ENCODE measurements at places on chromosomes 4 and X.
A peak's percentile ranks its signal among the peaks of the same experiment; 100 is the strongest.

GRCh38 chr4:41360921-41361793, 104.4 kb downstream of the UCHL1 start:
- DNase-seq, result peak; percentile 13

DNA sequence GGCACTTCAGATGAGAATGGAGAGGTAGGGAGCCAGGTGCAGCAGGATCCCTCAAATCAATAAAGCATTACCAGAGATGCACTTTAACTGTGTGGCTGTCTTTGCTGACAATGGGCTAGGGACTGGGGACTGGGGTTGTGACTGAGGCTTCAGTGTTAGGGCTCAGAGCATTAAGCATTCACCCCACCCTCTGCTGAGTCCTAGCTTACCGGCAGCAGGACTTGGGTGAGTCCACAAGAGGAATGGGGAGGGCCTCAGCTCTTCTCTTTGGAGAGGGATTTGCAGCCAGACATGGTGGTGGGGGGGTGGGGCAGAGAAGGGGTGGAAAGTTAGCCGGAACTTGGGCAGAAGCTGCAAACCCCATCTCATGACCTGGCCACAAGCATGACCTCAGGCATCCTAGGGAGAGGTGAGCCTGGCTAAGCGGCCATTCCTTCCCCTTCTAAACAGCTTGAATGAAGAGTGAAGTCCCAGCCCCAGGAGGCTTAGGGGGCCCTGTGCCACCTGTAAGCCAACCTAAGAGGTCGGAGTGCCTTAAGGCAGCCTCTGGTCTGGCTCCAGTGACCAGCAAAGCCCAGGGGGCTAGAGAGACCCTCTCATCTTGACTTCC, 78.4 kb downstream of the STARD8 start:
- no peak for DNase-seq

GRCh38 chrX:71256051-71256450, 2.1 kb upstream of the ZMYM3 start:
- no peak for DNase-seq

DNA sequence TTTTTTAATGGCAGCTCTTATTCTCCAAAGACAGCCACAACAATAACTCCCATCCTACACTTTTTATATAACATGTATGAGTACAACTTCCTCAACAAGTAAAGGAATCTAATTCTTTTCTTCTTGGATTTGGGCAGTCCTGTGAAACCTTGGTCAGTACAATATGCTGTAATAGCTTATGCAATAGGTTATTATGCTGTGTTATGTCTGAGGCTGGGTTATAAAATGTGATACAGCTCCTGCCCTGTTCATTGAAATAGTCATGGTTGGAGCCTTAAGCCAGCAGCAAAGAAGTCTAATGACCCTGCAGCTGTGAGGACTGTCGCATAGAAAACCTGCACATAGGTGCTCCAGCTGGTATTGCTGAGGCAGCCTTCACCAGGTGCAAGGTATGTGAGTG, 215.8 kb upstream of the RASGEF1B start:
- DNase-seq, result no peak

- no peak for DNase-seq
Measured at GRCh38 chrX:19343085-19343534, 617 bp upstream of the PDHA1 start.

DNA sequence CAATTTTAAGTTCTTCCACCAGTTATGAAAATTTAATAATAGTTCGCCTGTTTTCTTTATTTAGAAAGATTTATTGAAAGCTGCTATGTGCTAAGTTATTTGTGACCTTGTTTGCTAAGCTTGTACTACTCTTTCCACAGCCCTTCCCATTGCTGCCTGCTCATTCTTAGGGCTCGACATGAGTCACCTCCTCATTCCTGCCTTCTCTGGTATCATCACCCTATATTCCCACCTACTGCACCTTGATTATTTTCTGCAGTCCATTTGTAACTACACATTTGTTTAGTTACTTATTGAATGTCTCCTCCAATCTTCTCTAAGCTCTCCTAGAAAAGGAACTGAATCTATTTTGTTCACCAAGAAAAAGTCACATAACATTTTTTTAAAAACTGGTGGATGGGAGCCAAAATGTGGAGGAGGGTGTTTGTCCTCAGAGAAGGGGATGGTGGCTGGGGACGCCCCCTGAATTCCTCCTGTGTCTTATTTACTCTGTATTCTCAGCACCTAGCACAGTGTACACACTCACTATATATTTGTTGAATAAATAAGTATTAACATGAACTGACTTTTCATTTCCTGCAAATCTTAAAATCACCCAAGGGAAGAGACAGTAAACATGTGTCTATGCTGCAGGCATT, 3.7 kb upstream of the RAB9A start:
- peak; percentile 28 for DNase-seq

DNA sequence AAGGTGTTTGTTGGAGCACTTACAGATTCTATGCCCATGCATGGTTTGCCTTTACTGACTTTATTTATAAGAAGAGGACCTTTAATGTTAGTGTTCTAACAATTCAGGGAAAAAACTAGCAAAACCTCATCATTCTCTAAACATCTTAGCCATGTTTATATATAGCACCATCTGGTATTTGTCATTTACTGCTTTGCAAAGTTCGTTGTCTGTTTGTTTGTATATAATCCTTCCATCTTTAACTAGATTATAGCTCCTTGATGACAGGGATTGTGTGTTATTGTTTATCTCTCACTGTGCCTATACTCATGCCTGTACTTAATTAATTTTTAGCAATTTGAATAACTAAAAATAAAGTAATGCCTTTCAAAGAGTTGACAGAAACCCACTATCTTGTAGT, 170.6 kb upstream of the PACRGL start:
- DNase-seq, result no peak

DNA sequence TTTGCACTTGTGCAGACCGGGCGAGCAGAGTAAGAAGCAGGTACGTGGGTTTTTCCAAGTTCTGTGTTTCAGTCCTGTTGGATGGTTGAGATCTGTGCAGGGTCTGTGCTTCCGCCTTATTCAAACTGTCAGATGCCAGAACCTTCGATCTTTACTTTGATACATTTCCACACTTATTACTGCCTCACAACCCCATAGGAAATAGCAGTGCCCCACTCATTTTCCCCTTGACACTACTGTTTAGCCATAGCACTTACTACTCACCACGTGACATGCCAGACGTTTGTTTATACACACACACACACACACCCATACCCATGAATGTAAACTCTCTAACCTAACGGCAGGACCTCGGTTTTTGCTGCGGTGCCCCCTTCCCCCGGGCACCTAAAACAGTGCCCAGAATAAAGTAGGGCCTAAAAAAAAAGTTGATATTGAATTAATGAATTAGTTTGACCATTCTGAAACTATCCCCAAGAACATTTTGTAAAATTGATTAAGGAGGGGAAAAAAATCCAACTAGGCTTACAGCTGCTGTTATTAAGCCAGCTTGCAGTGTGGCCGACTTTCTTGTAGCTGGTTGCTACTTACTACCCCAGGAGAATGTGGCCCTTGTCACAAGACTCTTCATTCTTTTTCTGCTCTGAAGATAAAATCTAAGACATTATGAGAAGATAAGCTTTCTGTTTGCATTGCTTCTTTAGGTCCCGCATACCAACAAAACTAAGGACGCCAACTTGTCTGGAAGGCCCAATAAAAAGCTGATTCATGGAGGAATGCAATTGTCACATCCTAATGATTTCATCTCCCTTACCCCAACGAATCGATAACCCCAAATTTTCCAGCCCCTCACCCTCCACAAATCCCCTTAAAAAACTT, 704 bp upstream of the SEPSECS start:
- peak; percentile 30 for DNase-seq

DNA sequence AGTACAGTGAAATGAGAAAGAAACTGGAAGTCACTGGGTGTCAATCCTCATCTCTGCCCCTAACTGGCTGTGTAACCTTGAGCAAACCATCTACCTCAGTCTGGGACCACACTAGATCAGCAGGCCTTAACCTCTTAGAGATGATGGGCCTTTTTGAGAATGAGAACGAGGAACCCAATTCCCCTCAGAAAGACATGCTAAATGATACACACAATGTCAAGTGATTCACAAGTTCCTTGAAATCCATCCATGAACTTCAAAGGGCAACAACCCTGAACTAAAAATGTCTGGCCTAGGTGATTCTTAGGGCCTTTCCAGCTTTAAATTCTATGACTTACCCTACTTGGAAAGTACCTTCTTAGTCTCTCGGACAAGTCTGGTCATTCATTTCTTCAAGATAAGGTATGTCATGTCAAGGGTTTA, 47.4 kb downstream of the ACSL4 start:
- DNase-seq, result no peak

- peak; percentile 47 for DNase-seq
Measured at GRCh38 chrX:55008571-55009358, 8.6 kb downstream of the APEX2 start.

- DNase-seq, result peak; percentile 76
Measured at GRCh38 chr4:176277162-176277904, 8.3 kb upstream of the ASB5 start.

DNA sequence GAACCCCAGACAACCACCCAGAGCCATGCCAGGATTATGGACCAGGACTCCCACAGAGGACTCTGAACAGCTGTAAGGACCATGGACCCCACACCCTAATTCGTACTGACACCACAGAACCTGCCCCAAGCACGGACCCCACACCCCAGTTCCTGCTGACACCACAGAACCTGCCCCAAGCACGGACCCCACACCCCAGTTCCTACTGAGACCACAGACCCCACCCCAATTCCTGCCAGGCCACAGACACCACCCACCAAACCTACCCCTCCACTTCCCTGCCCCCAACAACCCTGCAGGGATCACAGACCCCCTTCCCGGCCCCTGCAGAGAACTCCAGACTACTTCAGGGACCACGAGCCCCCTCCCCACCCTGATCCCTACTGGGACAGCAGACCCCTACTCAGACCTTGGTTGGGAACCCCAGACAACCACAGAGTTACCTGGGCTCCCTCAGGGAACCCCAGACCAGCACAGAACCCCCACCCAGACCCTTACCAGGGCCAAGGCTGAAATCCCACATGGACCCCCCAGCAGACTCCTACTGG, 1.4 kb upstream of the DHRSX start:
- DNase-seq, result no peak

- DNase-seq, result no peak
Measured at GRCh38 chr4:159422019-159422418, 319.1 kb downstream of the RAPGEF2 start.

- DNase-seq, result peak; percentile 11
Measured at GRCh38 chr4:73127839-73128453, 58.4 kb upstream of the COX18 start.

DNA sequence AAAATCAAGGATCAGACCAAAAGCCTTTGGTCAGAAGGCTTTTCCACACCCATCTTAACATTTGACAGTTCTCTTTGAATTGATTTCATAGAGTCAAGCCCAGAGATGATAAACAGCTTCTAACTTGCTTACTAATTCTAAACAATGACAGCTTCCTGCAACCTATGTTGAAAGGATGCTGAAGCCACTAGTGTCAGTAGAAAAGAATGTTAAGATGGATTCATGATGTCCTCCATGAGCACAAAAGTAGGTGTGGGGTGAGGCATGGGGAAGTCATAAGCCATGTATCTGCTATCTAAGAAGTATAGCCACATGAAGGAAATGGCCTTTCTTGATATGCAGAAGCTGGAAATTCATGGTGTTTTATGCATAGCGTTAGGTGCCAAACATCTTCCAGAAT, 269.3 kb downstream of the DHX15 start:
- DNase-seq, result no peak

DNA sequence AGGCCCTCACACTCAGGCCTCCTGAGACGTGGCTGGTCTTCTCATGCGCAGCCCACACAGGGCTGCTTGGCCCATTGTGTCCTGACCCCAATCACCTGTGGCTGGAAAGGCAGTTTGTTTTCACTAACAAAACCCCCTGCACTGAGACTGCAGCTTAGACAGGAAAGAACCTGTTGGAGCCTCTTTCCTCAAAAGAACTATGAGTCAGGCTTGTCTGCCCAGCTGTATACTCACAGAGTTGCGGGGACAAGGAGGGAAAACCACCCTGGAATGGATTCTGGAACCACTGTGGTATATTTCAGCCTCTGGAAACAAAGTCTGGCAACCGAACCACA, 5.2 kb upstream of the TMEM156 start:
- DNase-seq, result peak; percentile 34

GRCh38 chrX:20906571-20906970, 467.6 kb upstream of the CNKSR2 start:
- DNase-seq, result peak; percentile 27

DNA sequence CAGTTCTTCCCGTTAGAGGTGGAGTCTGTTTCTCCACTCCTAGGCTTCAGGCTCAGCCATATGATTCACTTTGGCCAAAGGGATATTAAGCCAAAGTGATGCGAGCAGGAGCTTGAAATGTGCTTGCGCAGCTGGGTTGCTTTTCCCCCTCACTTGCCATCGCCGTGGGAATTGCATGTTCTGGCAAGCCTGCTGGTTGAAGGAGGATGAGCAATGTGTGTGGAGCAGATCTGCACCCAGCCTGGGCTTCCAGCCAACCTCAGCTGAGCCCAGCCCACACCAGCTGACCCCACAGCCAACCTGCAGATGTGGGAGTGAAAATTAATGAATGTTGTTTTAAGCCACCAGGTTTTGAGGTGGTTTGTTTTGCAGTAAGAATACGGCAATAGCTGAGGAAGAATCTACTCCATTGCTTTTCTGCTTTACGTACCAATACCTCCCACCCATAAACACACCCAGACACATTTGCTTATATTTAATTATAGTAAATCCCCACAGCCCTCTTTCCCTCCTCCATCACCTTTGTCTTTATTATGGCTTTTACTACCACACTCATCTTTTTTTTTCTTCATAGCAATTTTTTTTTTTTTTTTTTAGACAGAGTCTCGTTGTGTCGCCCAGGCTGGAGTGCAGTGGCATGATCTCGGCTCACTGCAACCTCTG, 132.8 kb upstream of the FUNDC1 start:
- DNase-seq, result peak; percentile 77

- no peak for DNase-seq
Measured at GRCh38 chr4:39658756-39659155, 20.1 kb upstream of the SMIM14 start.

GRCh38 chrX:103774070-103774642, 2.5 kb upstream of the PLP1 start:
- DNase-seq, result peak; percentile 39

GRCh38 chrX:68978255-68978654, 149.4 kb downstream of the EFNB1 start:
- peak; percentile 80 for DNase-seq

DNA sequence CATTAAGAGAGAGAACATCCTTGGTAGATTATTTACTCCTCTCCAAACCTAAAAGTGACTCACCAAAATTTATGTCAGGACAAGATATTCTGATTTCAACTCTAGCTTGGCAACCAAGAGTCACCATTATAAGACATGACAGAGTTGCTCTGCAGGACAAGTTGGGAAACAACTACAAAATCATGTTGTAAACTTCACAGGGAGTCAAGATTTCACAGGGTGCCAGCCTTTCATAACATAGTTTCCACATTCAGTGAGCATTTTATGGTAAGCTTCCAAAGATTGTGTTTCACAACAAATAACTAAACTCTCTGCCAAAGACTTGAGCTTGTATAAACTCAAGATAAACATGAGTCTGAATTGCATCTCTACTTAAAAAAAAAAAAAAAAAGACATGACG, 121.0 kb upstream of the DIAPH2 start:
- no peak for DNase-seq

GRCh38 chr4:1035510-1035909, 24.1 kb downstream of the FGFRL1 start:
- DNase-seq, result no peak

GRCh38 chr4:177288335-177288734, 21.3 kb upstream of the NEIL3 start:
- DNase-seq, result no peak

- DNase-seq, result peak; percentile 69
Measured at GRCh38 chr4:53040459-53040815, 178.3 kb downstream of the RASL11B start.
